ENCODE measurements at places on chromosomes 11 and 22. TPM values are rescaled to one million over a fixed set of nuclear protein-coding genes. Genes with fewer than 3 reads are reported as not detected.

The MS4A4E gene
- total RNA-seq = not detected

The GATD1 gene
- total RNA-seq = 82.2 TPM

The MMP8 gene
- total RNA-seq = not detected

The TPH1 gene
- 0.36 TPM for total RNA-seq

- DNase-seq = no peak
- H3K27me3 ChIP-seq = no peaks in the 10 kb centered on the region
- peaks cover 52% of the 10 kb centered on the region for H3K4me1 ChIP-seq
- peaks cover 52% of the 10 kb centered on the region for H3K36me3 ChIP-seq
- peak overlapping the region; percentile 93 for H3K27ac ChIP-seq
- peak overlapping the region; percentile 97 for H3K4me3 ChIP-seq
Measured at GRCh38 chr11:71453918-71454304, 908 bp downstream of the NADSYN1 start.

DNA sequence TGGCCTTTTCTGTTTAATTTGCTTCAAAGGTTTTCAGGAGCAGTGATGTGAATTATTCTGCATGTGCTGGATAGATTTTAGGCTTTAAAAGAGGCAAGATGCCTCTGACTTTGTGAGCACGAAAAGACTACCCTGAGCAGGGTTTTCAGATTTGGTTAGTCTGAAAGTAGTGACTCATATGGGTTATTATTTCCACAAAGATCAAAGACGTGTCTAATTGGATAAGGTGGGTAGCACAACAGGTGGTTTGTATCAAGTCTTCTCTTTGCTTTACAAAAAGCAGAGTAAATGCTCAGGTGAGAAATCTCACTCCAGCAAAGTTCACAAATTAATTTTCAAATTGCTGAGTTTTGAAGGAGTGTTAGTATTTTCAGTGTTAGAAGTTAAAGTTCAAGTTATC is 37.6 kb upstream of the DBX1 start:
- H3K4me1 ChIP-seq = no peaks in the 10 kb centered on the region
- H3K27ac ChIP-seq = no peak overlapping the region
- H3K36me3 ChIP-seq = no peaks in the 10 kb centered on the region
- no peak for DNase-seq
- peaks cover 21% of the 10 kb centered on the region for H3K27me3 ChIP-seq

DNA sequence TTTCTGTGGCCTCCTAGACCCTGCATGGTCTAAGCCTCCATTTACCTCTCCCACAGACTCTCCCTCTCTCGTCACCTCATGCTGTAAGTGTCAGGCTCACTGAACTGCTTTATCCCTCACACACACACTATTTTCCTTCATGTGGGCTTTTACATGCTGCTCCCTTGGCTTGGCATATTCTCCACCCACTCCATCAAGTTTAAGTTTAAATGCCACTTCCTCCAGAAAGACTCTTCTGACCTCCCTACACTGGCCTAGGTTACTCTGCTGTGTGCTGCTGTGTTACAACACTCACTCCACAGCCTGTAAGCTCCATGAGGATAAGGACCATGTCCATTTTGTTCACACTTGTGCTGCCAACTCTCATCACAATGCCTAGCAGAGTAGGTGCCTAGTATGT is 2.5 kb downstream of the DCHS1 start:
- DNase-seq = no peak
- no peak overlapping the region for H3K4me3 ChIP-seq
- peaks cover 5% of the 10 kb centered on the region for H3K4me1 ChIP-seq
- H3K36me3 ChIP-seq = peaks cover 3% of the 10 kb centered on the region

- no peaks in the 10 kb centered on the region for H3K27me3 ChIP-seq
- H3K4me3 ChIP-seq = peak overlapping the region; percentile 57
- peak; percentile 72 for DNase-seq
Measured at GRCh38 chr11:64861227-64861975, 16.9 kb upstream of the CDC42BPG start.

- no peaks in the 10 kb centered on the region for H3K36me3 ChIP-seq
- H3K27ac ChIP-seq = no peak overlapping the region
- peaks cover 17% of the 10 kb centered on the region for H3K4me1 ChIP-seq
- no peaks in the 10 kb centered on the region for H3K27me3 ChIP-seq
- no peak for DNase-seq
- H3K4me3 ChIP-seq = no peak overlapping the region
Measured at GRCh38 chr22:36086170-36086490, 57.5 kb upstream of the RBFOX2 start.

- DNase-seq = peak; percentile 48
- no peak overlapping the region for H3K4me3 ChIP-seq
- no peaks in the 10 kb centered on the region for H3K36me3 ChIP-seq
- peaks cover 48% of the 10 kb centered on the region for H3K27me3 ChIP-seq
- peaks cover 15% of the 10 kb centered on the region for H3K4me1 ChIP-seq
Measured at GRCh38 chr11:33001751-33002542, 13.7 kb upstream of the DEPDC7 start.

DNA sequence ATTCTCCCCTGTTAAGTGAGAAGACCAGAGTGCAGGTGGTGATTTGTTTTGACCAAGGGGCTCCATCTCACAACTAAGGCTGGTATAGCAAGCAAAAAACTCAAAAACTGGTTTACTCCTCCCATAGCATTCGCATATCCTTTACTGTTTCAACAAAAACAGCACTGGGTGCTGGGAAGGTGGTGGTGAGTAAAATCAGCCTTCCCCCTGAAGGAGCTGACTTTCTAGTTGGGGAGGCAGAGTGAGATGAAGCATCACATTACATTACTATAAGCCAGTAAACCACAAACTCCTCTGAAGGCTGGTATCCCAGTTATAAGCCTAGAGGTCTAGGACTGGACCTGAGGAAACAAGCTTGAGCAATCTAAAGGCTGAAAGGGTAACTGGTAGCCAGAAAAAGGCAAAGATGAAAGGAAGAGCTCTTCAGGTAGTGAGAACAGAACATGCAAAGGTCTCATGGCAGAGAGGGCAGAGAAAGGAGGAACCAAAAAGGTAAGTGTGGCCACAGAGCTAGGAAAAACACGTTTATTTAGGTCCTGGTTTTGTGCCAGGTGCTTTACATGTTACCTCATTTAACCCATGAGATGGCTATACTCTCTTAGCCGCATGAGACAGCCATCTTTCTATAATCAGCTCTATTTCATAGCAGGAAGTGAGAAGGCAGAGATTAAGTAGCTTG is 22.3 kb downstream of the TMEM123 start:
- H3K36me3 ChIP-seq = peaks cover 71% of the 10 kb centered on the region
- H3K4me3 ChIP-seq = peak overlapping the region; percentile 38
- H3K27ac ChIP-seq = peak overlapping the region; percentile 87
- H3K27me3 ChIP-seq = no peaks in the 10 kb centered on the region
- DNase-seq = no peak

DNA sequence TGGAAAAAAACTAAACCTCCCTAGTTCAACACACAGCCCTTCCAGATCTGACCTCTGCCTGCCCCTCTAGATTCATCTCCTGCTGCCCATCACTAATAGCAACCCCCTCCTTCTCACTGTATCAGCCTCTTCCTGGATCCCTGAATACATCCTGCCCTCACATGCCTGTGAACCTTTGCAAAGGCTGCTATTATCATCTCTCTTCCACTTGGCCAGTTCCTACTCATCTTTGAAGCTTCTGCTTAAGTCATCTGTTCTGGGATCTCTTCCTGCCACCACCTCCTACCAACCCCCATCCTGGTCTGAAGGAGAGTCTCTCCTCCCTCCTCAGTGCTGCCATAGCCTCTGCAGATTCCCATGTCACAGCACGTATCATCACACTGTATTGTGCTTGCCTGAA is 38.0 kb upstream of the AMOTL1 start:
- peaks cover 4% of the 10 kb centered on the region for H3K27me3 ChIP-seq
- no peak overlapping the region for H3K27ac ChIP-seq
- DNase-seq = no peak
- no peaks in the 10 kb centered on the region for H3K36me3 ChIP-seq

DNA sequence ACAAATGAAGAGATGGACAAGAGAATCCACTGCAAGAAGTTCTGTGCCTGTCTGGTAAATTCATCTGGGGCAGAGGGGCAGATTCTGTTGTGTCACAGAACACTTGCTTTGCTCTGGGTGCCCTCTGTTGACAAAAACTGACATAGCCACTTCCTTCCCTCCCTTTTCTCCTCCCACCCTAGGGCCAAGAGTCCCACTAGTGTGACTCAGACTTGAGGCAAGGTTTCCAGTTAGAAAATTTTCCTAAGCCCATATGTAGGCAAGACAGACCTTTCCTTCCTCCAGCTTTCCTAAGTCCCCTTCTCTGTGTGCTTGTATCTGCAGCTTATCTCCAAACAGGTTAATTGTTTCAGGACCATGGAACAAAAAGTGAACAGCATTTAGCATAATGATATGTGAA is 106.8 kb downstream of the RBFOX2 start:
- H3K4me1 ChIP-seq = peaks cover 5% of the 10 kb centered on the region
- no peak overlapping the region for H3K4me3 ChIP-seq
- H3K36me3 ChIP-seq = no peaks in the 10 kb centered on the region
- H3K27ac ChIP-seq = no peak overlapping the region
- peak; percentile 81 for DNase-seq

GRCh38 chr11:77322926-77323590 is 21.6 kb upstream of the GDPD4 start:
- DNase-seq = no peak
- H3K27ac ChIP-seq = no peak overlapping the region
- no peaks in the 10 kb centered on the region for H3K27me3 ChIP-seq
- H3K4me3 ChIP-seq = no peak overlapping the region

DNA sequence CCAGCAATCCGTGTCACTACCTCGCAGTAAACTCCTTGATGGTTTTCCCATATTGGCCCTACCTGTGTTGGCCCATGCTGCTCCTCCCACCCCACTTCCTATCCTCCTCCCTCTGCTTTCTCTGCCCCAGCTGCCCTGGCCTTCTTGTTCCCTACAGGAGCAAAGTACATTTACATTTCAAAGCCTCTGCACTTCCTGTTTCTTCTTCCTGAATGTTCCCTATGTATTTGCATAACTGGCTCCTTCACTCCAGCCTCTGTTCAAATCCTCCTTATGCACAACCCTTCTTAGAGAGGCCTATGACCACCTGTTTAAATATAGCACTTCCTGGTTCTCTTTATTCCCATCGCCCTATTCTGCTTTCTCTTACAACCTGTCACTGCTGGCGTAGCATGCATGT is 62.2 kb downstream of the PARVA start:
- H3K4me3 ChIP-seq = no peak overlapping the region
- no peak overlapping the region for H3K27ac ChIP-seq
- no peaks in the 10 kb centered on the region for H3K4me1 ChIP-seq
- H3K27me3 ChIP-seq = peaks cover 4% of the 10 kb centered on the region
- no peaks in the 10 kb centered on the region for H3K36me3 ChIP-seq
- no peak for DNase-seq

DNA sequence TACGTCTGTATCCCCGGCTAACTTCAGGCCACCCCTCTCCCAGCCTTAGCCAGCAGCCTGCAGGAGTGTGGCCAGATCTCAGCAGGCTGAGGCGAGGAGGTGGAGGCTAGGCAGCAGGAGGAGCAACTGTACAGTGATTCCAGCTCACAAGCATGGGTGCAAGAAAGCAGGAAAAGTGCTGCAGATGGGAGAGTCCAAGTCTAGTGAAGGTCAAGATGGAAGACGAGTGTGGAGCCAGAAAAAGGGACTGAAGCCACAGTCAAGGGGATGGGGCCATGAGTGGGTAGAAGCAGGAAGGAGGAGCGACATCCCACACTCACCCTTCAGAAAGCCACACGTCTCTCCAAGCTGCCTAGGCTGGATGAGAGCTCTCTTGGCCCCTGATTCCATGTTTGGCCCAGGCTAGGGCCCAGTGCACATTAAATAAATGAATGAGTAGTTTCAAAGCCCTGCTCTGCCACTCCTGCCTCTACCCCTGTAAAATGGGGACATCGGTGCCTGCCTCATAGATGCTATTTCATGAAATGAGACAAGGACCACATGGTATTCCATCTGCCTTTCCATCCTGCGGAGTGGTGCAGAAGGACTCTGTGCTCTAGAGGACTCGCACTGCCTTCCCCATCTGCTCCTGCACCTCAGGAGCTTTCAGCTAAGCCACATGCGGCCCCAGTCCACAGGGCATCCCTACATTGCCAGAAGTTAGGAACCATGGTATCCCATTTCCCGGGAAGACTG is 2.9 kb downstream of the YDJC start:
- peaks cover 40% of the 10 kb centered on the region for H3K36me3 ChIP-seq
- H3K27ac ChIP-seq = peak overlapping the region; percentile 58
- DNase-seq = no peak

GRCh38 chr22:23066200-23067022 is 3.9 kb upstream of the GNAZ start:
- no peak for DNase-seq
- H3K36me3 ChIP-seq = no peaks in the 10 kb centered on the region
- H3K27me3 ChIP-seq = peaks cover 28% of the 10 kb centered on the region
- H3K4me1 ChIP-seq = peaks cover 4% of the 10 kb centered on the region

GRCh38 chr22:37631448-37632173 is 7.9 kb upstream of the SH3BP1 start:
- H3K4me1 ChIP-seq = peaks cover 50% of the 10 kb centered on the region
- H3K27me3 ChIP-seq = no peaks in the 10 kb centered on the region
- H3K27ac ChIP-seq = peak overlapping the region; percentile 79
- no peak overlapping the region for H3K4me3 ChIP-seq
- DNase-seq = peak; percentile 61

DNA sequence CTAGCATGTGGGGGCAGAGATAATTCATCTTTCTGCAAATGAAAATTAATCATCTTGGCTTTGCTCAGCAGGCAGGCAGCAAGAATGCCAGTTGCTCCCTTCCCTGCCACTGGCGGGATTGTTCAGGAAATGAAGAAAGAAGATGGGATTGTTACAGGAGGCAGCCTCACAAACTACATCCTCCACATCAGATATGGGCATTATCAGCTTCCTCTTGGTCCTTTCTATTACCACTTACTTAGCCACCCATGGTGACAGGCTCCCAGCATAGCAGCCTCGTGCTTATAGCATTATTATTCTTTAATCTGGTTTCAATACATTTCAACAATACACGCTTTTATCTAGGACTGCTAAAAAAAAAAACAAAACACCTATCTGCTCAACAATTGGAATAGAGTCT is 461.6 kb upstream of the ISX start:
- DNase-seq = no peak
- no peak overlapping the region for H3K27ac ChIP-seq
- H3K27me3 ChIP-seq = no peaks in the 10 kb centered on the region

- H3K27ac ChIP-seq = no peak overlapping the region
- H3K36me3 ChIP-seq = no peaks in the 10 kb centered on the region
- no peak overlapping the region for H3K4me3 ChIP-seq
Measured at GRCh38 chr22:50640857-50641647, 13.1 kb upstream of the ARSA start.

DNA sequence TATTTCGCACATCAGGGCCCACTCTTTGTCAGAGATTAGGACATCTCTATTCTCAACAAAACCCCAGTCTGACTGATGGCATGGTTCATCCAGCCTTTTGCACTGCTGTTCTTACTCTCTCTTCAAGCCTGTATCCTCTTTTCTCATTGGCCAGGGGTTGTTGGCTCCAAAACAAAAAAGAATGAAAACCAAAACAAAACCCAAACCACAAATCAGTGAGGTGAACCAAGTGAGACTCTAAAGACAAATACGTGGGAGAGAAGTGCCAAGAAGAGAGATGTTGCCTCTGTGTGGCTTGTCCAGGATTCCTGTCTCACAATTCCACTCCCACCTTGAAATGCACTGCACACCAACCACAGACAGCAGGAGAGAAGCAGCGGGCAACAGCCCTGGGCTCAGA is 278.9 kb upstream of the NARS2 start:
- no peaks in the 10 kb centered on the region for H3K4me1 ChIP-seq
- H3K36me3 ChIP-seq = no peaks in the 10 kb centered on the region
- H3K4me3 ChIP-seq = no peak overlapping the region
- H3K27me3 ChIP-seq = peaks cover 4% of the 10 kb centered on the region
- H3K27ac ChIP-seq = no peak overlapping the region
